ENCODE measurements at places on chromosomes 11 and 22.

GRCh38 chr22:17366329-17366728, 2.9 kb upstream of the CECR2 start:
- H3K27ac ChIP-seq = no peak overlapping the region
- no peaks in the 10 kb centered on the region for H3K36me3 ChIP-seq
- peaks cover 67% of the 10 kb centered on the region for H3K27me3 ChIP-seq
- H3K4me3 ChIP-seq = no peak overlapping the region
- DNase-seq = no peak
- peaks cover 11% of the 10 kb centered on the region for H3K4me1 ChIP-seq

DNA sequence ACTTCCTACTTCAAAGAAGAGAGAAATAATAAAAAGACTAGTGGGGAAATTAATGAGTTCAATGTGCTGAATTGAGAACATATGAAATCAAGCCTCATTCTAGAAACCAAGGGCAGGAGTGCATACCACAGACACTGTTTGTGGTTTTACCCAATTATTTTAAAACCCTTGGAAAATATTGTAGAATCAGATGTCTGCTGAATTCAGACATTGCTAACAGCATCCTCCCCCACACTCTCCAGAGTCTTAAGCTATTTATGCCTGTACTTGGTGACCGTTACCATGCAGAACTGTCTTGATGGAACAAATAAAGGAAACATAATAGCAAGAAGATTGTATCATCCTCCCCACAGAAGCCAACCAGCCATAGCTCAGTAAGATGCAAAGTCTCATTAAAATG, 850.1 kb downstream of the NTM start:
- H3K27me3 ChIP-seq = no peaks in the 10 kb centered on the region
- H3K4me1 ChIP-seq = no peaks in the 10 kb centered on the region
- no peaks in the 10 kb centered on the region for H3K36me3 ChIP-seq
- H3K27ac ChIP-seq = no peak overlapping the region
- no peak overlapping the region for H3K4me3 ChIP-seq

GRCh38 chr11:19818619-19819018, 106.0 kb downstream of the NAV2 start:
- H3K4me3 ChIP-seq = no peak overlapping the region
- H3K4me1 ChIP-seq = no peaks in the 10 kb centered on the region
- no peak for DNase-seq
- peaks cover 30% of the 10 kb centered on the region for H3K27me3 ChIP-seq
- no peaks in the 10 kb centered on the region for H3K36me3 ChIP-seq

DNA sequence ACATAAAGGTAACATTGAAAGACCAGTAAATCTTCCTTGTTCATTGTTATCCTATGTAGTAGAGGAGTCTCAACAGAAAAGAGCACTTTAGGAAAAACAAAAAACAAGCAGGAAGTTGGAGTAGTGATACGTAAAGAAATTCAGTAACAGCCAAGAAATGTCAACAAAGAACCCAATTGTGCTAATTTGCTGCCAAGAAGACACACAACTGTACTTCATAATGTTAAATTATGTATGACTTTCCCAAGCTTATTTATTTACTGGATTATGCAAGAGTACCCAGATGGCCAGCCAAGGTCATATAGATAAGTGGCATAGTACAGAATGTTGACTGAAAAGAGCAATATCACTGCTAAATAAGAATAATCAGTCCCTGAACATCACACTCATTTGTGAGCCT, 264.7 kb upstream of the CCDC179 start:
- H3K36me3 ChIP-seq = no peaks in the 10 kb centered on the region
- no peaks in the 10 kb centered on the region for H3K4me1 ChIP-seq
- no peak overlapping the region for H3K4me3 ChIP-seq

GRCh38 chr11:62508336-62509058, 38.1 kb downstream of the AHNAK start:
- H3K27ac ChIP-seq = no peak overlapping the region
- no peak overlapping the region for H3K4me3 ChIP-seq

DNA sequence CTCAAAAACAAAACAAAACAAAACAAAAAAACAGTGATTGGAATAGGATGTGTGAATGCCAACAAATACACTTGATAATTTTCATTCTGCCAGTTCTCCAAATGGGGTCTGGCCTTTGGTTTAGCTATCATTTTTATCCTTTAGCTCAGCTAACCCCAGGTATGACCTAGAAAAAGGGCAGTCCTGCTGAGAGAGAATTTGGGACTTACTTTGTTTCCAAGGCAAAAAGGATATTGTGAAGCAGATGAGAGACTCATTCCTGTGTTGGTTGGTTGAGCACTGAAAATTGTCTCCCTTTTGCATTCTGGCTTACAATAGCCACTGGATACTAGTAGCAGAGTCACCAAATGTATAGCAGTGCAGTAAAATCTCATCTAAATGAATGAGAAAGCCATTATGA, 8.9 kb downstream of the TTC9C start:
- peaks cover 83% of the 10 kb centered on the region for H3K36me3 ChIP-seq
- no peak overlapping the region for H3K4me3 ChIP-seq
- H3K27ac ChIP-seq = no peak overlapping the region

DNA sequence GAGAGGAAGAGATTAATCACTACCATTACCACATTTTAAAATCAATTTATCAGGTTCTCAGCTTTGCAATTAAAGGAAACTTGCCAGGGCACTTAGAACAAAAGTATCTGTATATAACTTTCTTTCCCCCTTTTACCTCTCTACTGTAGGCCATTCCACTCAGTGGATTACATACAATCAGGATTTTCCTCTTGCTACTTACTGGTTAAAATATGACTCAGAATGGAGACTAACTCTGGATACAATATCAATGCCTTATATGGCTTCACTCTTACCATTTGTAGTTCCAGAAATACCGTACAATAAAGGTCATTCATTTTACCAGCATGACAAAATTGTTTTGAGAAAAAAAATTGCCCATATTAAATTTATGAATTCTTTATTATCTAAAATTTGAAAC, 706.8 kb downstream of the KCNA4 start:
- H3K4me1 ChIP-seq = no peaks in the 10 kb centered on the region
- H3K27ac ChIP-seq = no peak overlapping the region
- H3K27me3 ChIP-seq = no peaks in the 10 kb centered on the region
- no peak overlapping the region for H3K4me3 ChIP-seq
- no peak for DNase-seq
- no peaks in the 10 kb centered on the region for H3K36me3 ChIP-seq

- H3K27ac ChIP-seq = no peak overlapping the region
- H3K4me1 ChIP-seq = peaks cover 14% of the 10 kb centered on the region
- H3K27me3 ChIP-seq = no peaks in the 10 kb centered on the region
- peaks cover 8% of the 10 kb centered on the region for H3K36me3 ChIP-seq
Measured at GRCh38 chr22:23072911-23073491, 2.7 kb downstream of the GNAZ start.

GRCh38 chr11:5366856-5367255, 15.5 kb downstream of the OR51B6 start:
- H3K4me1 ChIP-seq = no peaks in the 10 kb centered on the region
- no peak overlapping the region for H3K4me3 ChIP-seq
- DNase-seq = no peak

DNA sequence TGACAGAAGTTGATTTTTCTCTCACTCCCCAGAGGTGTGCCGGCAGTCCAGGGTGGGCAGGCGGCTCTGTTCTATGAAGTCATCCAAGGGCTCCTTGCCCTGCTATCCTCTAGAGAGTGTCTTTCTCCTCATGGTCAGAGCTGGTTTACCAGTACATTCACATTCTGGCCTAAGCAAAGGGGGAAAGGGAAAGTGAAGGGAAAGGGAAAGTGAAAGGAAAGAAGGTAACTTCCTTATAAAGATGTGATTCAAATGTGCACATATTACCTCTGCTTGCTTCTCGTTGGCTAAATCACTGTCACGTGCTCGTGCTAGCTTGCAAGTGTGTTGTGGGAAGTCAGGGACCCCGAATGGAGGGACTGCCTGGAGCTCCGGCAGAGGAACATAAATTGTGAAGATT, 2.9 kb upstream of the HTATIP2 start:
- no peaks in the 10 kb centered on the region for H3K27me3 ChIP-seq
- H3K4me3 ChIP-seq = peak overlapping the region; percentile 56
- peaks cover 30% of the 10 kb centered on the region for H3K4me1 ChIP-seq
- peak overlapping the region; percentile 38 for H3K27ac ChIP-seq
- peaks cover 11% of the 10 kb centered on the region for H3K36me3 ChIP-seq

GRCh38 chr11:83895516-83895915, 609.3 kb upstream of the CCDC90B start:
- no peaks in the 10 kb centered on the region for H3K36me3 ChIP-seq
- no peak overlapping the region for H3K4me3 ChIP-seq
- H3K4me1 ChIP-seq = no peaks in the 10 kb centered on the region
- H3K27ac ChIP-seq = no peak overlapping the region
- no peaks in the 10 kb centered on the region for H3K27me3 ChIP-seq
- no peak for DNase-seq

GRCh38 chr22:26553056-26553752, 36.7 kb downstream of the TPST2 start:
- peak overlapping the region; percentile 44 for H3K27ac ChIP-seq
- H3K4me3 ChIP-seq = no peak overlapping the region
- no peaks in the 10 kb centered on the region for H3K27me3 ChIP-seq
- peaks cover 32% of the 10 kb centered on the region for H3K4me1 ChIP-seq
- DNase-seq = no peak

- H3K4me3 ChIP-seq = peak overlapping the region; percentile 80
- peaks cover 16% of the 10 kb centered on the region for H3K36me3 ChIP-seq
- peaks cover 32% of the 10 kb centered on the region for H3K4me1 ChIP-seq
- H3K27ac ChIP-seq = peak overlapping the region; percentile 71
- H3K27me3 ChIP-seq = no peaks in the 10 kb centered on the region
Measured at GRCh38 chr11:417652-418342, 3.0 kb upstream of the SIGIRR start.

DNA sequence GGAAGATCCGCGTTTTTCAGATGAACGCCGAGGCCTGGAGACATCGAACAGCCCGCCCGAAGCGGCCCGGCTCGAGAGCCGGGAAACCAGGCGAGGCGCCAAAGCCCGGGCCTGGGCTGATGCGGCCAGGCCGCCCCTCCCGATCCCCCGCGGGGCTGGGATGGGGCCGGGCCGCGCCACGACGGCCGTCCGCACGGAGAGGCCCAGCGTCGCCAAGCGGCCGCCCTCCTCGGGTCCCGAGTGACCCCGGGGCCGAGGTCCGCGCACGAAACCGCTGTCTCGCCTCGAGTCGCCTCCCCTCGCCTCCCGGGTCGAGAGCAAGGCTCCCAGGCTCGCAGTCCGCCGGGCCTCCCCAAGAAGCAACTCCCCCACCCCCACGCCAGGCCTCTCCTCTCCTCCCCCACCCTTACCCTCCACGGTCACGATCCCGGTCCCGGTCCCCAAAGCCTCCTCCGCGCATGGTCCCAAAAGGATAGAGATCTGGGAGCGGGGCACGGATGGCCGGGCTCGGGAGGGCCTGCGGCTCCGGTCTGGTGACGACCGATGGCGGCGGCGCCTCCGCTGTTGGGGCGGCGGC, 482 bp downstream of the DDX17 start:
- peak overlapping the region; percentile 100 for H3K4me3 ChIP-seq
- peaks cover 53% of the 10 kb centered on the region for H3K4me1 ChIP-seq
- no peak for DNase-seq
- H3K36me3 ChIP-seq = peaks cover 63% of the 10 kb centered on the region
- H3K27ac ChIP-seq = peak overlapping the region; percentile 100

DNA sequence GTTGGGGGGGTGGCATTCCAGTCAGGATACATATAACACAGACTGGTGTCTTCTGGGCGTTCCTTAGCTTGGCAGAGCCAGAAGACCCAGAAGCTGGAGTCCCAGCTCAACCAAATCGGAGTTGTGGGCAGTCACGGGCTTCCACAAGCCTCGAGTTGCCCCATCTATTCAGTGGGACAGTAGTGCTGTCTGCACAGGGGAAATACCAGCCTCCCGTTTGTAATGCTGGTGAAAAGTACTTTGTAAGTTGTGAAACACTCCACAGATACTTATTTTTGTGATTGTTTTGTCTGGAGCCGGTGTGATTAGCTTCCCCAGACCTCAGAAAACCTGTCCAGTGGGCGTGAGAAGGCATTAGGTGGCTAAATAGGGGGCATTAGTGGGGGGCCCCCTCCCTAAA, 13.6 kb downstream of the DGKZ start:
- peaks cover 30% of the 10 kb centered on the region for H3K36me3 ChIP-seq
- DNase-seq = no peak
- peak overlapping the region; percentile 86 for H3K4me3 ChIP-seq
- H3K4me1 ChIP-seq = peaks cover 67% of the 10 kb centered on the region

GRCh38 chr22:48118654-48119053, 1356.2 kb downstream of the TBC1D22A start:
- no peak for DNase-seq
- H3K36me3 ChIP-seq = no peaks in the 10 kb centered on the region
- no peak overlapping the region for H3K4me3 ChIP-seq
- peaks cover 11% of the 10 kb centered on the region for H3K27me3 ChIP-seq
- H3K27ac ChIP-seq = no peak overlapping the region
- peaks cover 4% of the 10 kb centered on the region for H3K4me1 ChIP-seq

GRCh38 chr11:37597776-37598175, 999.7 kb upstream of the RAG2 start:
- no peaks in the 10 kb centered on the region for H3K4me1 ChIP-seq
- H3K4me3 ChIP-seq = no peak overlapping the region
- H3K36me3 ChIP-seq = no peaks in the 10 kb centered on the region
- no peaks in the 10 kb centered on the region for H3K27me3 ChIP-seq
- DNase-seq = no peak

- no peaks in the 10 kb centered on the region for H3K36me3 ChIP-seq
- no peak overlapping the region for H3K4me3 ChIP-seq
- H3K27me3 ChIP-seq = peaks cover 35% of the 10 kb centered on the region
- DNase-seq = no peak
- H3K27ac ChIP-seq = no peak overlapping the region
Measured at GRCh38 chr11:11082646-11083045, 224.8 kb upstream of the ZBED5 start.

DNA sequence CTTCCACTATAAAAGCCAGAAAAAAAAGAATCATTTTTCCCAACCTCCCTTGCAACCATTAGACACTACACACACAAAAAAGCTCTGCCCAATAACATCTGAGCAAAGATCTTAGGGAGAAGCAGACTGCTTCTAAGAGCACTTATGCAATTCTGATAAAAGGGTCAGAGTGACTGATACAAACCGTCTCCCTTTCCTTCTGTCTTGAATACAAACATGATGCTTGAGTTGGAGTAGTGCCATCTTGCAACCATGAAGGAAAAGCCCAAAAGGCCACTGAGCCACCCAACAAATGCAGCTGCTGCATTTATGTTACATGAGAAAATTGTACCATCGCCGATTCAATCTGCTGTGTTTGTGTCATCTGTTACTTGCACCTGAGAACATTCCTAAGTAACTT, 47.6 kb upstream of the EED start:
- no peak overlapping the region for H3K27ac ChIP-seq
- H3K4me3 ChIP-seq = no peak overlapping the region
- no peaks in the 10 kb centered on the region for H3K27me3 ChIP-seq
- no peak for DNase-seq
- H3K36me3 ChIP-seq = no peaks in the 10 kb centered on the region

GRCh38 chr11:119421941-119422808, 797 bp downstream of the THY1 start:
- no peak overlapping the region for H3K27ac ChIP-seq
- no peak for DNase-seq
- H3K27me3 ChIP-seq = peaks cover 78% of the 10 kb centered on the region
- H3K4me3 ChIP-seq = peak overlapping the region; percentile 66
- H3K4me1 ChIP-seq = peaks cover 14% of the 10 kb centered on the region

DNA sequence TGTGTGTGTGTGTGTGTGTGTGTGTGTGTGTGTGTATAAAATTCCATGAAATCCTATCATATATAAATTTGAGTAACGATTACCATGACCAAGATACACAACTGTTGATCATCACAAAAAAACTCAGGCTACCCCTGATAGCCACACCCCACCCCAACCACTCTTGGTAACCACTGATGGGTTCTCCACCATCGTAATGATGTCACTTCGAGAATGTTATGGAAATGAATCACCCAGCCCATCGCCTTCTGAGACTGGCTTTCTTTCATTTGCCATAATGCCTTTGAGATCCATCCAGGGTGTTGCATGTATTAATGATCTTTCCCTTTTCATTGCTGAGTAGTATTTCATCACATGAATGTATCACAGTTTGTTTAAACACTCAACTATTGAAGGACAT, 496.0 kb downstream of the MIAT start:
- H3K4me3 ChIP-seq = no peak overlapping the region
- no peaks in the 10 kb centered on the region for H3K36me3 ChIP-seq
- H3K27ac ChIP-seq = no peak overlapping the region
- no peak for DNase-seq

All from effector memory CD8-positive, alpha-beta T cell (primary cell).